ENCODE measurements at places on chromosomes 7 and 10. TPM values are rescaled to one million over a fixed set of nuclear protein-coding genes. Genes with fewer than 3 reads are reported as not detected.
A peak's percentile ranks its signal among the peaks of the same experiment; 100 is the strongest.

GRCh38 chr10:88174391-88174790, 311.0 kb downstream of the PTEN start:
- no peak for DNase-seq

GRCh38 chr10:118953598-118954393, 75.7 kb upstream of the NANOS1 start:
- no peak for DNase-seq

The CYP3A4 gene
- total RNA-seq, result 0.72 TPM

DNA sequence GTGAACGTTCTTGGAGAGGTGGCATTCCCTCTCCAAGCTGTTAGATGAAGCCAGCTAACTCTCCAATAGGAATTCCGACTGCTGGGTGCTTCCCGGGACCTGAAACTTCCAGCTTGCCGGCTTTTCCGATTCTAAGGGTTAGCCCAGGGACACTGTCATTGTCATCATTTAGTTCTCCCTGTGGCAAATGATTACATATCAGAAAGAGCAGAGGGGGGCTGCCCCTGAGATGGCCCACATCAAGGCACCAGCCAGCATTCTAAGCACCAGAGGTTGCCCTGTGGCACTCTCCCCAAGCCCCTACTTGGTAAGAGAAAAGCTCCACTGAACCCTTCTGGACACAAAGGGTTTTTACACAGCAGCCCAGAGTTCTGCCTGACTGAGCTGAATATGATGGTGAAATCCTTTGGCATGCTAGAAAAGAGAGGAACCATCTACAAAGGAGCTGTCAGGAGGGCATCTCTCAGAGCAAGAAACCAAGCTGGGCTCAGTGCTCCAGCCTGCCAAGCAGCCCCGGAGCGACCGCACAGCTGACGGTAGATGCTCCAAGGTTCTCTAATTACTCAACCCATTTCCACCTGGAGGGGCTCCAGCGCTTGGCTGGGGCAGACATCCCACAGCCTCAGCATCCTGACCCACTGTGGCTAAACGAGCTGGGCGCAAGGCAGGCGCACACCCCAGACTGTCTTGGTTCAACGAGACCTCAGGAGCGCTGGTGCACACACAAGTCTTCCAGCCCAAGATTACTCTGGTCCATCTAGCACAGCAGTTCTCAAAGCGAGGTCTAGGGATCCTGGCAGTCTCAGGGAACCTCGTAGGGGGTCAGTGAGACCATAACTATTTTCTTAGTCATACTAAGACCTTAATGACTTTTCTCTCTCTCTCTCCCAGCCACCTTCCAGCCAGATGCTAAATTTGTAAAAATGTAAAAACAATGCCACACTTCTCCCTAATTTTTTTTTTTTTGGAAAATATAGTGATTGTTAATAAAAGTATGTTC, 160.5 kb downstream of the GFRA1 start:
- DNase-seq, result no peak

DNA sequence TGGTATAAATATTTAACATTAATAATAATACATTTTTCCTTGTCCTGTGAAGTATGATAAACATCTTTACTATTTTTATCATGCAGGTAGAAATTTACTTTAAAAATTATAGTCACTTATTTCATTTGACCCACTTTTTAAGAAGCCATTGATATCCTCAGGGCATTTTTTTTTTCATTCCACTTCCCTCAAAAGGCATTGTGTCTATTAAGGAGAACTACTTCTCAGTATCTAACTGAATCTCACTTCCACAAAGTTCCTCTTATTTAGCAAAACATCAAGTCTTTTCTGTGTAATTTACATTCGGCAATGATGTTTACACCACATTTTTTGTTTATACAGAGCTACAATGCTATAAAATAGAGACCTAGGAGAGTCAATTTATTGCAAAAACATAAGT, 388.2 kb upstream of the AKR1E2 start:
- DNase-seq, result no peak

GRCh38 chr7:27220440-27220955, 20.6 kb upstream of the HOXA13 start:
- DNase-seq, result no peak

The SRGN gene
- 57.1 TPM for total RNA-seq

GRCh38 chr10:98168766-98169165, 34.3 kb downstream of the R3HCC1L start:
- DNase-seq, result no peak

DNA sequence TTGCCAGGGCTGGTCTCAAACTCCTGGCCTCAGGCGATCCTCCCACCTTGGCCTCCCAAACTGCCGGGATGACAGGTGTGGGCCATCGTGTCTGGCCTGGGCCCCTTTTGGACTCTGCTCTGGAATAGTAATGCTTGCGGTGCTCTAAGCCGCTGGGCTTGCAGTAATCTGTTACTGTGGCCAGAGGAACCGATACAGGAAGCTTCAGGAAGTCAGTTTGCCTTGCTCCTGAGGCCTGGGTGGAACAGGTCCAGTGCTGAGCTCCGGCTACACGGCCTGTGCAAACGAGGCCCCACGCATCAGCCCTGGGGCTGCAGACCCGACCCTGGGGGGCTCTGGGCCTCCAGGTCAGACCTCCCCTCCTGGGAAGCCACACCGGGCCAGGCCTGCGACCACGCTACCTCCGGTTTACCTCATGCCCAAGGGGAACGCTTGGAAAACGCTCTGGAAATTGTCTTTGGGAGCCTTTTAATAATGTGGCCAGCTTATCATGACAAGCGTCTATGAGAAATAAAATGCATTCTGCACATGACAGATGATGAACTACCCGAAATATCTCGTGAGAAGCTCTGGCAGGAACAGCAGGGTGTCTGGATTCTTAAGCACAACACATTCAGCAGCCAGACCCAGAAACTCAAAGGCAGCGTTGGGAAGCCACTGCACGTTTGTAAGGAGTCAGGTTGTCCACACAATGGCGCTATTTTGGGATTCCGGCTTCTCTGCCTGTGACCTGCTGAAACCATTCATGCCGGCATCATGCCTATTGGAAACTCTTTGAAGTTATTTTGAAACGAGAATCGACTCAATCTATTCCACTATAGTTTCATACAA, 10.1 kb upstream of the ADAP1 start:
- peak; percentile 88 for DNase-seq

GRCh38 chr10:59079386-59080226, 96.8 kb upstream of the PHYHIPL start:
- DNase-seq, result peak; percentile 88

DNA sequence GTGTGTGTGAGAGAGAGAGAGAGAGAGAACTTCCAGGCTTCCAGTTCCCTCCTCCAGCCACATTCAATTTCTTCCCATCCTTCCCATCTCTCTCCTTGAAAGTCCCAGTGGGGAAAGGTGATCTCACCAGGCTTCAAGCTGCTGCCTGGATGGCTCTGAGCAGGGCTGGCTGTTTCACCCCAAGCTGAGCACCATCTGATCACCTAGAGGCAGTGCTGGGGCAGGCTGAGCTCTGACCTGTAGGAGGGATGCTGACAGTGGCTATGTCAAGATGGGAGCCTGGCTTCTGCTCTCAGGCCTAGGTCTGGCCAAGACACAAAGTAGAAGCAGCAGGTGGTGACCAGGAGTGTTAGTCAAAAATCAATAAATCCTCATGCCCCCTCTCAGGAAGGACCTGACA, 370.8 kb downstream of the PLXNA4 start:
- DNase-seq, result no peak

The ZNF425 gene
- 5.1 TPM for total RNA-seq

- DNase-seq, result no peak
Observed at GRCh38 chr7:98278936-98279335, 2.5 kb upstream of the BRI3 start.

- DNase-seq, result no peak
Observed at GRCh38 chr7:36223851-36224250, 70.8 kb downstream of the EEPD1 start.

- DNase-seq, result no peak
Observed at GRCh38 chr7:101118856-101119255, 8.0 kb upstream of the SERPINE1 start.

DNA sequence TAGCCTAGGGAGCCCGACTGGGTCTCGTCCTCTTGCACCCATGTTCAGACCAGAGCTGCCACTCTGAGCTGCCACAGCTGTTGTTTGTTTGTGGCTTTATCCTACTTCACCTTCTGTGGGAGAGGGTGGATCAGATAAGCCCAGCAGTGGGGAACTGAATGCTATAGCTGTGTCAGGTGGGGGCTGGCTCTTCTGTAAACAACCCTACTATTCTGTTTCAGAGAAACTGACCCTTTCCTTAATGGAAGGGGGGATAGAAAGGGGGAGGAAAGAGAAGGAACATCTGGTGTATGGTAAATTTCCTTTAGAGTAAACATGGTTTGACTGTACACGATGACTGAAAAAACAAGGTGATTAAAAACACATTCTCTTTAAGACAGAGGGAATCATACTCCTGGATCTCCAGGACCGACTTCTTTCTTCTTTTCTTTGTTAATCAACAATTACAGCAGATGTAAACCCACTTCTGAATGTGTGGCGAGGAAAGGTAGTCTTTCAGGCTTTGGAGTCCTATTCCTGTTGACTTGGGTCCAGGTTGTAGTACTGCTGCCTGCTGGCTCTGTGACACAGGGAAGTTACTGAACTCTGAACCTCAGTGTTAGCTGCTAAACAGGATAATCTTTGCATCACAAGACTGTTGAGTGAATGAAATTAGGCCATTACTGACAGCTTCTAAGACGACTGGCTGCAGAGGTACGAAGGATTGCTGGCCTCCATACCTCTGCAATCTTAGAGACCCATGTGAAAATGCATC, 6.0 kb downstream of the PRXL2A start:
- DNase-seq, result no peak

The FGL2 gene
- 45.5 TPM for total RNA-seq

The ZPBP gene
- not detected for total RNA-seq

The H2BK1 gene
- total RNA-seq, result not detected

The SH2D4B gene
- total RNA-seq, result 1.9 TPM

GRCh38 chr10:85280014-85280413, 951.6 kb downstream of the CCSER2 start:
- no peak for DNase-seq

The HOXA10 gene
- 14.2 TPM for total RNA-seq

DNA sequence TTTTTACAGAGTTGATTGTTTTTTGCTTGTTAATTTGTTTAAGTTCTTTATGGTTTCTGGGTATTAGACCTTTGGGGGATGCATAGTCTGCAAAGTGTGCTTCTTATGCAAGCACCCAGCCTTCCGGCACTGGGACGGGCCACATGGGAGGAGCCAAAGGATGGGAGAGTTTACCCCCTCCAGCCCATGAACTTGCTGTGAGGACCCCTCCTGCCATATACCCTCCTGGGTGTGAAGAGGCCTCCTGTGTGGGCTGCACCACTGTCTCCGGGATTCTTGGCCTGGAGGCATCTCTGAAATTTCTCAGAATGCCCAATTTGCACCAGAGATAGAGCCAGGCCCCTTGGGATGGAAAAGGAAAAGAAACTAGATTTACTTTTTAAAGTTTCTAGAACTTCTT, 150.7 kb downstream of the MGMT start:
- no peak for DNase-seq

The BLVRA gene
- total RNA-seq, result 10.4 TPM

DNA sequence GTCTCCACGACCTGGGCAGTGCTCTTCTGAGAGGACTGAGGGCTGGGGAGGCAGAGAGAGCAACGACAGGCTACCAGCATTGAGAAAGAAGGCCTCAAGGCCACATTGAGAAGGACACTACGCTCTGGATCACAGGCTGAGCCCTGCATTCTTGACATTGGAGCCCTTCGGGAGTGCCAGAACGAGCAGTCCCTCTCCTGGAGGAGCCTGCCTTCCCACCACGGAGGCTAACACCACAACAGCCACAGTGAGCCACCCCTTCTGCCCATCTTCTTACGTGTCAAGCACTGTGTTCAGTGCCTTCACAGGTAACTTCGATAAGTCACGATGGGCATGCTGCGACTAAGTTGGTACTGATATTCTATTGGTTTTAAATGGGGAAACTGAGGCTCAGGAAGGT, 267.8 kb downstream of the RPS24 start:
- DNase-seq, result no peak

The CNPY1 gene
- total RNA-seq, result 0.96 TPM

Measured in umbilical cord (tissue), 2 donors.